Sigmoid colon (tissue), 7 donors: ENCODE measurements at places on chromosomes 6 and 20. TPM values are rescaled to one million over a fixed set of nuclear protein-coding genes. Genes with fewer than 3 reads are reported as not detected.

- DNase-seq, result no peak
Observed at GRCh38 chr6:68025764-68026163, 609.3 kb upstream of the ADGRB3 start.

GRCh38 chr6:167676666-167677421, 149.9 kb upstream of the AFDN start:
- peak; percentile 57 for DNase-seq

DNA sequence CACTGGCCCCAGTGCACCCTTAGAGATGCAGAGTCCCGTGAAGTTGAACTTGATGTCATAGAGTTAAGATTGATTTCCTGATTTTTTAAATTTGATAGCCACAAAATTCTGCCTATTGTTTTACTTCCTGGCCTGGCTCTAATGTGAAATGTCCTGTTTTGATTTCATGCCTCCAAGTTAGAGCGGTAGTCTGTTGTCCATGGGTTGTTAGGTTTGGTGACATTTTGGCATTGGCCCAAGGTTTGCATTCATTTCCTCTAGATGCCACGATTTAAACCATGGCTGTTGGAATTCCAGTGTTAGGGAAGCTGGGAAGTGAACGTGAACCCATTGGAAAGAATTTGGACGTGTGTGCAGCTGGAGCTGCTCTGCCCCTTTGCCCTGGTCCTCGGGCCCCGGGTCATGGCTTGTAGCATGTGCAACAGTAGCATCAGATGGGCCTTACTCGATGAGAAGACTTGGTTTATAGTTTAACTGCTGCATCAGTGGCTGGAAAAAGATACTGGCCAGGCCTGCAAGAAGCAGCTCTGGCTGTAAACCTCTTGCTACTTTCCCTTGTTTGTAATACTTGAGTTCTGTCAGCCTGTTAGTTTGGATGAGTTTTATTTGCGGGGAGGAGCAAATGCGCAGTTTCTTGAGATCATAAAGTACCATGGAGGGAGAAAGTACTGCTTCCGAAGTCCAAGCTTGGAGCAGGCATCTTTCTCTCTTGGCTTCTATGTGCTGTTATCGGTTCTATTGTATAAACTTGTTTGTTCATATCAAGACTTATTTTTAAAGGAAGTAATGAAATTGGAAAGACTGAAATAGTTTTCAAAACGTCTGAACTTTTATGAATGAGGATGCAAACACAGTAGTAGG, 121.4 kb upstream of the CLDN20 start:
- DNase-seq, result no peak

- no peak for DNase-seq
Observed at GRCh38 chr6:2355150-2355549, 109.7 kb upstream of the GMDS start.

- no peak for DNase-seq
Observed at GRCh38 chr6:42690151-42690702, 32.2 kb downstream of the PRPH2 start.

GRCh38 chr6:21666201-21666691, 72.7 kb downstream of the SOX4 start:
- DNase-seq, result no peak

GRCh38 chr6:69987550-69987949, 121.2 kb downstream of the COL19A1 start:
- no peak for DNase-seq

DNA sequence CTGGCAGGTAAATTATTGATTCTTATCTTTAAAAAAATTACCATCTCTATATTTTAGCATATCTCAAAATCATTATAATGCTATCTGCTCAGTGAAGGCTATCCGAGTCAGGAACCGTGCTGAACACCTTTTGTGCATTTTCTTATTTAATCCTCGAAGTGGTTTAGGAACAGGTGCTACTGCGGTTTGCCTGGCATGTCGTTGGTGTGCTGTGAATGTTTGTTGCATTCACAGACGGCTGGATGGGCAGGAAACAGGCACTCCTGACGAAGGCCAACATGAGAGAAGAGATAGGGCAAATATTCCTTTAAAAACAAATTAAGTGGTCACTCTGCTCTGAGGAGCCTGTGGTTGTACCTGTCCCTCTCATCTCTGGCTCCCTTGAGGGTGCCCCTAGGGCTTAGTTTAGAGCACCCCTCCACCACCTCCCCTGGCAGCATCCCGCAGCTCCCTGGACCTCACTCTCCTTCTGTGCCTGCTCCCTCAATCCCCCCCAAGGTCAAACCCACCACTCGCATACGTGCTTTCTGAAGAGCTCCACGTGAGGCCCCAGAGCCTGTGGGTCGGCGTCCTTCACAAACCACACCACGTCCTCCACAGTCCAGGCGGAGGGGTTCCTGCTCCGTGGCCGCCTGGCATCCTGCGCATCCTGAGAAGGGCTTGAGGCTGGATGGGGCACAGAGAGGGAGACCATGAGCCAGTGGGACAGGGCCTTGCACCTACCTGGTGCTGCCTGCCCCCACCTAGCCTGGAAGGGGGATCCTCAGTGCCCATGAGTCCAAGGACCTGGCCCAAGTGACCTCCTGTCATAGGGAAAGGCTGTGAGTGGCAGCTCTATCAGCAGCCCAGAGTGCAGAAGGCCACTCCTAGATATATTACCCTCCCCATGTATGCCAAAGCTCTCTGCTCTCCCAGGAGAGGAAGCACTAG, 116.5 kb downstream of the SCML4 start:
- DNase-seq, result no peak

- no peak for DNase-seq
Observed at GRCh38 chr6:96683819-96684528, 121.0 kb downstream of the FHL5 start.

DNA sequence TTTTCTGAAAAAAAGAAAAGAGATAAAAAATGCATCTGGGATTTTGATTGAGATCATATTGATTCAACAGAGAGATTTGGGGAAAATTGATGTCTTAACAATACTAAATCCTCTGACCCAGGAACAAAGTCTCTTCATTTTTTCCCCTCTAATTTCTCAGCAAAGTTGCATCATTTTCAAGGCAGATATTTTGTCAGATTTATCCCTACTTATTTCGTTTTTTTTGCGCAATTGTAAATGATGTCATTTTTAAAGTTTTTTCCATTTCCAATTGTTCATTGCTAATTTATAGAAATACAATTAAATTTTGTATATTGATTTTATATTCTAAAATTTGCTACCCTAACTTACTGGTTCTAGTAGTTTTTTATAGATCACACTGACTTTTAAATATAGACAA, 97.7 kb upstream of the TMEM170B start:
- no peak for DNase-seq

- DNase-seq, result no peak
Observed at GRCh38 chr6:29845405-29846006, 17.9 kb downstream of the HLA-G start.

DNA sequence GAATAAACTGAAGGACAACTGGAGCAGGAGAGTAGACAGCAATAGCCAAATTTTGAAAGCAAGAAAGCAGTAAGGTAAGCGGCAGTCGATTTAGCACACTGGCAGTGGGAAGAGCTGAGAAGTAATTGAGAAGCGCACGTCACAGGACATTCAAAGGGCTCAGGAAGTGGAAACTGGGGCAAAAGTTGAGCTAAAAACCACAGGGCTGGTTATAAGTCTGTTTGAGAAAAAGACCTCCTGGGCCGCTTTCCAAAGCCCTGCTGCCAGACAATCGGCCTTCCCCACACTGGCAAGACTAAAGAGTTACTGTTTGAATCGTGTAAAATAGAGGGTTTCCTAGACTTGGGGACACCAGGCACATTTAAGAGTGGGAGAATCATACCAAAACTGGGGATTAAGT, 161.4 kb downstream of the DNAH8 start:
- DNase-seq, result no peak

GRCh38 chr6:18515767-18516166, 128.6 kb downstream of the RNF144B start:
- DNase-seq, result no peak

DNA sequence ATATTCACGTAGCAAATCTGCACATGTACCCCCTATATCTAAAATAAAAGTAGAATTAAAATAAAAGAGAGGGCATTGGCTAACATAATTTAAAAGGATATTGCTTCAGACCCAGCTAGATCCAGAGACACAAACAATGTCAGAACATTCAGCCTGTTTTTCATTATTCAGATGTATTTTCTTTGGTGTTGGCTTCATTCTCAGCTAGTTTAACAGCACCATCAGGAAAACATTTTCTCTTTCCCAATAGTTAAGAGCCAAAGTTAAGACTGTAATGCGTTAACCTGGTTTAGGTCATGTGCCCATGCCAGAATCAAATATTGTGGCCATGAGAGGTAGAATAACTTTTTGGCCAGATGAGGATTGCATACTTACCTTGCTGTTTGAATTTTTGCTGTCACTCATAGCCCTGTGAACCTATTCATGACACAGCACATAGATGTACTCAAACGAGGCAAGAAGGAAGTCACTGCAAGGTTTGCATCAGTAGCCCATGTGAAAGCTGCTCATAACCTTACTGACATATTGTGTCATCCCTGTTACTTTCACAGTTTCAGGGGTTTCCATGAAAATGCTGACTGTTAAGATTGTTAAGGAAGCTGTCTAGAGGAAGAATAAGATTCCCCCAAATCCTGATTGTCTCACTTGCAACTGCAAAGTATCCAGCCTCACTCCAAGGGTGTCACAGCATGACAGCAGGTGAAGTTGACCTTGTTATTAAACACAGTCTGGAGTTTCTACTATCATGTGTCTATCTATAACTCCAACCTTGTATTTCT, 233.1 kb downstream of the PACRG start:
- no peak for DNase-seq

- DNase-seq, result peak; percentile 75
Observed at GRCh38 chr6:132798869-132799538, 567 bp upstream of the SLC18B1 start.

- no peak for DNase-seq
Observed at GRCh38 chr20:17066902-17067301, 159.9 kb upstream of the PCSK2 start.

- no peak for DNase-seq
Observed at GRCh38 chr20:24353135-24353690, 116.2 kb upstream of the SYNDIG1 start.

- DNase-seq, result no peak
Observed at GRCh38 chr6:120873125-120873865, 461.0 kb downstream of the TBC1D32 start.

GRCh38 chr6:125307964-125308615, 6.3 kb upstream of the HDDC2 start:
- DNase-seq, result no peak

- peak; percentile 90 for DNase-seq
Observed at GRCh38 chr6:35318196-35319171, 20.9 kb downstream of the DEF6 start.

- DNase-seq, result no peak
Observed at GRCh38 chr6:98992535-98992934, 44.8 kb upstream of the FBXL4 start.

- no peak for DNase-seq
Observed at GRCh38 chr6:37711331-37712241, 13.9 kb upstream of the MDGA1 start.

- DNase-seq, result no peak
Observed at GRCh38 chr6:28351087-28351486, 1.3 kb downstream of the ZKSCAN3 start.

- DNase-seq, result no peak
Observed at GRCh38 chr6:129955584-129955983, 62.8 kb upstream of the L3MBTL3 start.

- DNase-seq, result no peak
Observed at GRCh38 chr6:130913120-130913519, 85.9 kb downstream of the SMLR1 start.

The NKAIN4 gene
- 0.33 TPM for total RNA-seq

The GGT7 gene
- total RNA-seq, result 18.2 TPM

The ABCC10 gene
- total RNA-seq, result 24.9 TPM

The PLCG1 gene
- total RNA-seq, result 48.5 TPM

The RHAG gene
- 0.83 TPM for total RNA-seq

The CTSZ gene
- total RNA-seq, result 93.9 TPM

The SMAP1 gene
- 19.7 TPM for total RNA-seq

The IPCEF1 gene
- total RNA-seq, result 0.71 TPM

The YIPF3 gene
- 74.2 TPM for total RNA-seq

The SULF2 gene
- total RNA-seq, result 14.6 TPM
